ENCODE measurements at places on chromosomes 16 and 17.

DNA sequence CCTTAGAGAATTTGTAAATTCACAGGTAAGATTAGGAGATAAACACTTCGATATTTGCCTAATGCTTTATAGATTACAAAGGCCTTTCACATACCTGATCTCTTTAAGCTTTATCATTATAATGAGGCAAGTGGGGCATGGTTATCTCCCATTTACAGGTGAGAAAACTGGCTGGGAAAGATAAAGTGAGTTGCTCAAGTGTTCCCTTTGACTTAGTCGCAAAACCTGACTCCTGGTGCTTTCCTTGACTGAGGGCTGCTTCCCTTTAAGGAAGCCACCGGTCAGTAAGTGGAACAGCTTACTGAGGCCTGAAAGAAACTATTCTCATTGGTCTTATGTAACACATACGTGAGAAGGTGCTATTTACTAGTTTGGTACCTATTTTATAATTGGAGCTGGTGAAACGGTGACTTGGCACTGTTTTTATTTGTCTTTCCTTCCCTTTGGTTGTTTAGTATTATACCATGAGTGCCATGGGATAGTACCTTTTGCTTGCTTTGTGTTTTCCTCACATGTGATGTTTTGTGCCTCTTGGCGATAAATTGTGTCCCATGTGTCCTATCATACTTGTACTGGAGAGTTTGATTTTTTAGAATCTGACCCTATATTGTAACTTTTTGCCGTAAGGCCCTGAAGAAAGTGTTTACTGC is 57.2 kb downstream of the NUP88 start:
- DNase-seq: no peak

- DNase-seq: no peak
Measured at GRCh38 chr16:24077966-24078365, 178.2 kb upstream of the CACNG3 start.

GRCh38 chr17:2700491-2701141 is 10.9 kb downstream of the CLUH start:
- DNase-seq: no peak

GRCh38 chr17:39863918-39864746 is at the start of gene IKZF3:
TSS of gene IKZF3 (minus strand) at chr17:39864312. CDS start at chr17:39864126, 186 bp downstream.
- no peak for DNase-seq

GRCh38 chr16:11395008-11395948 is 50.0 kb downstream of the RMI2 start:
- no peak for DNase-seq

DNA sequence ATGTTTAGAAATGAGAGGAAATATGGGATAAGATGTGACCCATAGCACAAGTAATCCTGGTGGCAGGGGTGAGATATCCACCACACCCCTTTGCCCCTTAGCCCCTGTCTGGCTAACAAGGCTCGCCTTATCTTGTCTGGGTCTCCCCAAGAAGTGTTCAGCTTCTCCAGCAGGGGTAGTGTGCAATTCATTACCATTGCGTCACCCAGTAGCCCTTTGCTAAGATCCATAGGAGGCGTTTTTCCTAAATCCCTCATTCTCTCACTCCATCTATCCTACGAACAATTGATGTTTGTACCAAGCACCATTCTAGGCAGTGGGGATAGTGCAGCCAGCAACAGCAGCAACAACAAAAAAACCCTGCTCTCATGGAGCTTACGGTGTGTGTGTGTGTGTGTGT is 30.8 kb downstream of the CCDC42 start:
- no peak for DNase-seq

DNA sequence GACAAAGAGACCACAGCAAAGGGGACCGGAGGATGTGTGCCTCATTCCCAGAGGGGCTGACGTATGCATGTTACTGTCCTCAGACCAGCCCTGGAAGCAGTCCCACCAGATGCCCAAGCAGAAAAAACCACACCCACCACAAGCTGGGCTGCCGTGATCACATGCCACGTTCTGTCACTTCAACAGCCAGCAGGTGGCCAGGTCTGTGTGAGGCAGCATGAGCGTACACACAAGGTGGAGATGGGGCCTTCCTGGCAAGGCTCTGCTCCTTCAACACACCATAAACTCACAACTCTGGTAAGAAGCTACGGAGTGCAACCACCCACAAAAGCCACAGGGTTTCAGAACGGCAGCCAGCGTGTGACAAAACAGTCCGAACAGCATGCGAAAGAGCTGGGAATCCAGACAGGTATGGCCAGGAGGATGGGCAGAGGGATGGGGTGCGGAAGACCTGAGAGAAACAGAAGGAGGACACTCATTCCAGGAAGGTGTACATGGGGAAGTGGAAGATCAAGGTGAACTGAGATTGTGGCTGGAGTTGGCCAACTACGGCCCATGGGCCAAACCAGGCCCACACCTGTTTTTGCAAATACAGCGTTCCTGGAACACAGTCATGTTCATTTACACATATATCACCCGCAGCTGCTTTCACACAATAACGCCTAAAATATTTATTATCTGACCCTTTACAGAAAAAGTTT is 27.9 kb downstream of the MBTPS1 start:
- no peak for DNase-seq

DNA sequence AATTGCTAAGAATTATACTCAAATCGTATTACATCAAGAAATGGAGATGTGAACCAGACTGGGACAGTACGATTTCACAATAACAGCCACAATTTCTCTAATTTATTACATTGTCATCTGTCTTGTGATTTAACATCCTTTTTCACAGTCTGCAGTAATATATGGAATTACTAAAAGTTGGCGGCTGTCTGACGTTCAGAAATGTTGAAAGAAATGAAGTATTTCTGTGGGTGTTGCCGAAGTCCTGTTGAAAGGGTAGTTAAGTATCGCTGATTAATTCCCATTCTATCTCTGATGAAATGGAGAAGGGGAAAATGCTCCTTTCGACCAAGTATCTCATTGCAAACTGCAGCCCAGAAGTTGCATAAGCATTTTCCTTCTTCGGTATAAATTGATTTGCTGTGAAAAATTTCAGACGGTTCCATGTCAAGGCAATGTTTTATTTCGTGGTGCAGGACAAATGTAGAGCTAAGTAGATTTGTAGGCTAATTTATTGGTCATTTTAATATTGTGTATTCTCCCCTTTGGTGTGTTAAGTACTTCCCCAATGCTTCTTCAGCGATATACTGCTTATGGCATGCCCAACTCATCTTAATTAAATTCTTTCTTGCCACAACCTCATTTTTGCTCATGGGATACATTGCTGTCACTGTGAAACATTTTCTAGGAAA is 775.2 kb upstream of the RBFOX1 start:
- no peak for DNase-seq

GRCh38 chr17:47841488-47842291 is 617 bp upstream of the SCRN2 start:
- DNase-seq: no peak

DNA sequence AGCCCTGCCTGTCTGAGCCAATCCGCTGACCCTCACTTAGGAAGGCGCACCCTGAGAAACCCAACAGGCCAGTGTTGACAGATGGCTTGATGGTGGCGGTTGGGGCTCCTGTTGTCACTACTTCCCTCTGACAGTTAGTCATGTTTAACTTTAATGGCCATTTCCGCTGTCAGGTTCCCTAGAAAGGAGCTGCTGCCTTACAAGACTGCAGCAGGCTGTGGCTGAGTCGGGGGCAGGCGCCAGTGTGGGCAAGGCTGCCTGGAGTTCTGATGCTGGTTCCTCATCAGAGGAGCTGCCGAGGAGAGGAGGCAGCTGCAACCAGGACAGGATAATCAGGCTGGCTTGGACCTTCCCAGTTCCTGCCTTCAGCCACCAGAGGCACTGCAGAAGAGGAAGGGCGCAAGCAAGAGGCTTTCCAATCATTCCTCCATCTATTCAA is 223.2 kb upstream of the DYNLRB2 start:
- DNase-seq: no peak

GRCh38 chr16:86931410-86931941 is 353.1 kb downstream of the FOXL1 start:
- DNase-seq: peak; percentile 89

Measured in AG09309 (cell line).